ENCODE measurements at places on chromosomes 4 and X. TPM values are rescaled to one million over a fixed set of nuclear protein-coding genes. Genes with fewer than 3 reads are reported as not detected.

The UGT2B17 gene
- total RNA-seq: 0.23 TPM

The CPLX1 gene
- total RNA-seq: 6.7 TPM

The C4orf46 gene
- 3.4 TPM for total RNA-seq

The POU4F2 gene
- total RNA-seq: not detected

The CXXC4 gene
- 1.4 TPM for total RNA-seq

The ZCCHC18 gene
- total RNA-seq: 0.49 TPM

The AFF1 gene
- total RNA-seq: 194 TPM

The PDCL2 gene
- total RNA-seq: not detected

The RASL11B gene
- total RNA-seq: 14.5 TPM

The CENPE gene
- total RNA-seq: 1.3 TPM

The WDFY3 gene
- 136 TPM for total RNA-seq

The ADH1C gene
- 43.5 TPM for total RNA-seq

The TACR3 gene
- total RNA-seq: 0.52 TPM

The MAMLD1 gene
- 6.1 TPM for total RNA-seq
